Activated CD8-positive, alpha-beta memory T cell treated with anti-CD3 and anti-CD28 coated beads for 36 hours (primary cell): ENCODE measurements at places on chromosomes 6 and 20. TPM values are rescaled to one million over a fixed set of nuclear protein-coding genes. Genes with fewer than 3 reads are reported as not detected.

RCAN2 gene
- total RNA-seq, result 0.55 TPM

PAK1IP1 gene
- 55.9 TPM for total RNA-seq

FRMD1 gene
- not detected for total RNA-seq

MMUT gene
- total RNA-seq, result 11.5 TPM

EGFL8 gene
- total RNA-seq, result 12.3 TPM
